Calu3 (cell line): ENCODE measurements at places on chromosomes 2 and 18. TPM values are rescaled to one million over a fixed set of nuclear protein-coding genes. Genes with fewer than 3 reads are reported as not detected.

RAX gene
- total RNA-seq, result not detected in 2 replicates

DOK6 gene
- not detected in 2 replicates for total RNA-seq

FAM124B gene
- total RNA-seq, result not detected in 2 replicates

KCNJ13 gene
- not detected in 2 replicates for total RNA-seq

CFAP65 gene
- total RNA-seq, result 0.68 and 1.3 TPM in 2 replicates

HAUS1 gene
- total RNA-seq, result 33.5 and 35.7 TPM in 2 replicates

TLX2 gene
- not detected in 2 replicates for total RNA-seq

SPAST gene
- total RNA-seq, result 18.5 and 18.8 TPM in 2 replicates

SLC19A3 gene
- 63.8 and 82.4 TPM in 2 replicates for total RNA-seq
